Stimulated activated CD4-positive, alpha-beta T cell treated with anti-CD3 and anti-CD28 coated beads, Interleukin-2, amount 100 ng/mL, for 48 hours (primary cell): ENCODE measurements at places on chromosomes 12 and 14.

- DNase-seq, result no peak
Measured at GRCh38 chr14:75070383-75070782, 942 bp downstream of the ZC2HC1C start.

DNA sequence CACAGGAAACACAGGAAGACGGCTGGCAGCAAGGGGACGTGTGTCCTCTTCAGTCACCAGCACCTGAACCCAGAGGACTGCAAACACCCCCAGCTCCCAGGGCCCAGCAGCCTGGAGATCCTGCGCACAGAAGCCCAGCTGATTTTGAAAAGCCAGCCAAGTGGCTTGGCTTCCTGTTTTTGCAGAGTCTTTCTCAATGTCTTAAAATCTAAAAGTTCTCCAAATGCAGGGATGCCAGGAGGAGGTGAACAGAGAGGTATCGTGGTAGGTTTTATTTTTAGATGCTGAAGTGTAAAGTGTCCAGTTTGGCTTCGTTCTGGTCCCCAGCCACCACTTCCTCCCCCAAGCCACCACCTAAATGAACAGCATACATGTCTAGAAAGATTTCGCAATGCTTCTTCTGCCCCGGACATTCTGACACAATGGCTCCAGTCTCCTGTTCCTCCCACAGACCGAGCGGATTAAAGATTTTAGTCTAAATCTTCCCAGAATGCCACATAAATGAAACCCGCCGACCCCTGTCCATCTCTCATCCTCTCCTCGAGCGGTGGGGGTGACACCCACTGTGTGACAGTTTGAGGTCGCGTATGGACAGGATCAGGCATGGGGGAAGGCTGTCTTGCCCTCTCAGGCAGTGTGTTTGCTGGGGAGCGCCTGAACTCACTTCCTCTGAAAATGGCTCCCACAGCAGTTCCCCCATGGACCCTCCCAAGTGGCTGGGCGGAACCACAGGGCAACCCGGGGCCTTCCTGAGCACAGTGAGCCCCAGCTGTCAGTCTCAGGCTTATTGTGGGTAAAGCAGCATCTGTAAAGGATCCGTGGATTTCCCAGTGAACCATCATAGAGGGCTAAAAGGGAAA lies 41.6 kb downstream of the ITPK1 start:
- DNase-seq, result no peak

GRCh38 chr14:61347826-61348443 lies 26.6 kb downstream of the PRKCH start:
- no peak for DNase-seq

- no peak for DNase-seq
Measured at GRCh38 chr12:77025782-77026314, 39.5 kb downstream of the E2F7 start.

- DNase-seq, result no peak
Measured at GRCh38 chr12:46546634-46547273, 174.2 kb upstream of the SLC38A2 start.

GRCh38 chr12:1197264-1198018 lies 206.4 kb downstream of the ERC1 start:
- no peak for DNase-seq

DNA sequence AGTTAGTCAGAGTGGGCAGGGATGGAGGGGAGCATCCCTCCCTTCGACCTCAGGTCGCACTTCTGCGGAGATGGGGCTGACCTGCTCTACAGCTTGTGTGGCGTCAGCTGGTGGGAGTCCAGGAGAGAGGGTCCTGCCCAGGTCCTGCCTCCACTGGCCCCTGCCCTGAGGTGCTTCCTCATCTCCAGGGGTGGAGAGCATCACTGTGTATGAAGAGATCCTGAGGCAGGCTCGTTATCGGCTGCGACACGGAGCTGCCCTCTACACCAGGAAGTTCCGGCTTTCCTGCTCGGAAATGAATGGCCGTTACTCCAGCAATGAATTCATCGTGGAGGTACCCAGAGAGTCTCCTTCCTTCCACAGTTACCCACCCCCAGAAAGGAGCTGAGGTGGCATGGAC lies 20.2 kb downstream of the CLSTN3 start:
- DNase-seq, result no peak

GRCh38 chr14:91509878-91510170 lies 286 bp downstream of the PPP4R3A start:
- DNase-seq, result no peak

- DNase-seq, result no peak
Measured at GRCh38 chr14:99790201-99790977, 2.8 kb upstream of the EML1 start.

GRCh38 chr14:74705613-74706500 lies 7.0 kb downstream of the AREL1 start:
- no peak for DNase-seq

GRCh38 chr12:54270345-54270744 lies 9.6 kb downstream of the CBX5 start:
- DNase-seq, result no peak
